RKO (cell line): ENCODE measurements at places on chromosomes 1 and 21.

GRCh38 chr1:32983020-32983419 is 18.4 kb upstream of the RNF19B start:
- no peak for DNase-seq

DNA sequence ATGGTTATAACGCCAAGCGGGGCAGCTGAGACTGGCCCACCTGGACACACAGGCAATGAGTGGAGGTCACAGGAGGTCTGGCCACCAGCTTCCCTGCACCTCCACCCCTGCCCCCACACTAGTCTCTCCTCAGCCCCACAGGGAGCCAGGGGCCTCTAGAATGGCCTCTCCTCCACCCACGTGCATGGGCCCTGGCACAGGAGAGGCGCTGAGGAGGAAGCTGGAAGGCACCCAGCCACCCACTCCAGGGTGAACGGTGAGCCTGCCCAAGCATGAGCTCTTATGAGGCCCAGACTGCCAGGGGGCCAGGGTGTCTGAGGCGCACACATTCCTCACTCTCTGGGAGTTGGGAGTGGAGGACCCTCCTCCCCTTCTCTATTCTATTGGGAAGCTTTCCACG is 22.2 kb downstream of the LRP8 start:
- DNase-seq = no peak

DNA sequence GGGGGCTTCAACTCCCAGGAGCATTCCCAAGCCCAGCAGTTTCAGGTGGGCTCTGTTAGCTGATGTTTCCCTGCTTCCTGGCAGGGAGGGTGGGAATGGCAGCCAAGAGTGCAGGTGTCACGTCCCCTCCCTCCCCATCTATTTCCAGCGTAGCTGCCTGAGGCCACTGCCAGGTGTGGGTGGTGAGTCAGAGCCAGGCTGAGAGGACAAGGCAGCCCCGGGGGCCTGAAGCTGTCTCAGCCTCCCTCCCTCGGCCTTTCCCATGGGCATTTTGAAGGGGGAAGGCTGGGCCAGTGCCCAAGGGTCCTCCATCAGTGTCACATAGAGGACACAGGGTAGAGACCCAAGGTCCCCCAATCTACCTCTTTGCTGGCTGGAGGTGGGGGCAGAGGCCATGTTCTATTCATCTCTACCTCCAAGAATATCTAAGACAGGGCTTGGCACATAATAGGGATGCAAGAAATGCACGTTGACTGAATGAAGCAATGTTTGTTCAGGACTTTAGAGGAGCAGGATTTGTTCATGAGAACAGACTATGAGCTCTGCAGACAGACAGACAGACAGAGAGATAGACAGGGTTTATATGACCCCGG is 34.4 kb upstream of the ID3 start:
- no peak for DNase-seq

GRCh38 chr1:150875197-150876118 is 941 bp downstream of the ARNT start:
- peak; percentile 37 for DNase-seq

GRCh38 chr1:59561796-59562195 is 253.0 kb upstream of the HOOK1 start:
- no peak for DNase-seq

DNA sequence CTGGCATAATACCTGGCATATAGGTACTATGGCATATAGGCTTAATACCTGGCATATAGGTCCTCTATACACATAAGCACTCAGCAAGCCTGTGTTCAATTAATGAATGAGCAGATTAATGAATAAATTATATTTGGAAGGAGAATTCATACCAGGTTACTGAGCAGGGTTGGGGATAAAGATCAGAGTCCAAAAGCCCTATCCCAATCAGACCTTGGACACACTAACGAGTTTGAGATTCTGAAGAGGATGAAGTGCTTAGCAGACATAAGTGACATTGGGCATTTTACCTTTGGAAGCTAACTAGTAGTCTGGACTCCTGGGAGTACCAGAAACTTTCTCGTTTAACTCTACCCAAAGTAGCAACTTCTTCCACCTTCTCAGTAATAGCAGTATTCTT is 63.3 kb upstream of the ARHGAP29 start:
- no peak for DNase-seq

GRCh38 chr1:70909262-70909822 is 138.3 kb downstream of the PTGER3 start:
- DNase-seq = no peak

DNA sequence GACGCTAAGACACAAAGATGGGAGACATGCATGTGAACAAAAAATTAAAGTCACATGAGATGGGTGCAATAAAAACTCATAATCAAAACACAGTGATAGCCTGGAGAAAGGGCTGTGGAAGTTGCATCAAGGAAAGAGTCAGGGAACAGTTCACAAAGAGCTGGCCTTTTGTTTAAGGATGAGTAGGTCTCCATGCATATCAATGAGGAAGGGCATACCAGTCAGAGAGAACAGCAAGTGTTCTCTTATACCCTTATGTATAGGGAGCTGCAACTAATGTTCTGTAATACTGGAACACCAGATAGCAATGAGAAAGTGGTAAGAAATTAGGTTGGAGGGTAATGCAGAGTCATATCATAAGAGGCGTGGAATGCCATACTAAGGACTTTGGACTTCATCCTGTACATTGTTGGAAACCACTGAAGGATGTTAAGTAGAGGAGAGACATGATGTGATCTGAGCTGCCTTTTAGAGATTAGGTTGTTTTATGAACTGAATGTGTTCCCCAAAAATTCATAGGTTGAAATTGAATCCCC is 46.7 kb upstream of the SAMD13 start:
- DNase-seq = no peak

DNA sequence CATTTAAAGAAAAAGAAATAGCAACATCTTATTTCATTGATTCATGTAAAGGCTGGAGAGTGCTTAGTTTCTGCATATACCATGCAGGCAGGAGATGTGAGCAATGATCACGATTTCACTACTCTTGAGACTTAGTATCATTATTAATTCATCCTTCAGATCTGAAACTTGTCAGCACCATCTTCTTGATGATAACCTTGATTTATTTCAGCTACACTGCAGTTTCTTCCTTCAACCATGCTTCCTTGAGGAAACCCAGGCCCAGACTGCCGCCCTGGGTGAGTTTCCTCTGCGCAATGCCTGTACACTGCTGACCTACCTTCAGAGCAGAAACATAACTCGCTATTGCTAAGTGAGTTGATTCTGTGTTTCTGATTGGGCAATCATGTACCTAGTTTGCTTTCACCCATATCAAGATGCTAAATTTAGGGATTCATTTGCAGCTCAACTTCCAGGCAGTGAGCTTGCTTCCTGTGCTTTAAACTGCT is 13.5 kb upstream of the BCL10 start:
- DNase-seq = no peak

GRCh38 chr1:39379187-39379586 is 112.2 kb upstream of the BMP8A start:
- DNase-seq = no peak

- DNase-seq = no peak
These were observed 33.3 kb upstream of the ZBTB40 start for GRCh38 chr1:22418312-22418711.

GRCh38 chr1:41521766-41522165 is 37.3 kb upstream of the EDN2 start:
- DNase-seq = no peak

- no peak for DNase-seq
These were observed 4.0 kb upstream of the PEX10 start for GRCh38 chr1:2416403-2416802.

DNA sequence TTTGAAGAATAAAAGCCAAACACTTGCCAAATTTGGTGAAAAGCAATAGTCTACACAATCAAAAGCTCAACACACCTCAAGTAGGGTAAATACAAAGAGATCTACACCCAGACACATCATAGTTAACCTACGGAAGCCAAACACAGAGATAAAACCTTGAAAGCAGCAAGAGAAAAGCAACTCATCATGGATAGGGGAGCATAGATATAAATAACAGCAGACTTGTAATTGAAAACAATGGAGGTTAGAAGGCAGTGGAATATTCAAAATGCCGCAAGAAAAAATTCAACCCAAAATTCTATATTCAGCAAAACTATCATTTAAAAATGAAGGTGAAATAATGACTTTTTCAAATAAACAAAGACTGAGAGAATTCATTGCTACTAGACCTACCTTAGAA is 105.1 kb downstream of the ITSN1 start:
- DNase-seq = no peak

GRCh38 chr1:61904354-61904753 is 162.1 kb downstream of the PATJ start:
- DNase-seq = no peak

DNA sequence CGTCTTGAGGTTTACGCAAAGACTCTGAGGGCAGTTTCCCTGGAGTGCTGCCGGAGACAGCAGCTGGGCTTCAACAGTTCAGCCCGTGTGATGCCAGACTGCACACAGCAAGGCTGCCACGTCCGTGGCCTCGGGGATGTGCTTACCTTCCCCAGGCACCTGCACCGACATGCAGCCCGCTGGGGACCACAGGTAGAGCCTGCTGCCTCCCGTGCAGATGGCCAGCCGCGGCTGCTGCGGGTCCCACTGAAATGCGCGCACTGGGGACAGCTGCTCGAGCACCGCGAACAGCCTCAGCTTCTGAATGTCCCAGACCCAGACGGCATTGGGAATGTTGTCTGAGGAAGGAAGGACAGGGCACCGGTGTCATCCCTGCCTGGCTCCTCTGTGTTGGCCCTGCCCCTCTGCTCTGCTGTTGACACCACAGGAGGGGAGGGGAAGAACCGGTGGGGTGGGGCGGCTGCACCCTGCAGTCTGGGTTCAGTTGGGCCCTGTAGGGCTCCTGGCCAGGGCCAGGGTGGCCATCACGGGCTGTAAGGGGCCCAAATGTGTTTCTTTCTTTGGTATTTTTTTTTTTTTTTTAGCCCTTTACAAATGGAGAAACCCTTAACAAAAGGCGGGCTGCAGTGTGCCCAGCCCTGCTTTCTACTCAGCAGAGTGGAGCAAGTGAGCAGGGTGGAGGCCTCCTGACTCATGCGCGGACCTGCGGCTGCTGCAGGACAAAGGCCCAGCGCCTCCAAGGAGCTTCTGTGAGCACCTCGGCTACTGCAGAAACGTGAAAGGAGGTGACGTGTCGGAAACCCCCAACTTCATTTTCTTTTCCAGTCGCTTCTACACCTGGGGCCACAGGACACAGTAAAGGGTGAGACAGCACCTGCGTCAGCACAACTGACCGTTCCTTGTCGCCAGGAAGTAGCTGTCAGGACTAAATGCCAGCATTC is 6.8 kb downstream of the TPRG1L start:
- no peak for DNase-seq

GRCh38 chr1:151975311-151976014 is 18.2 kb downstream of the S100A10 start:
- no peak for DNase-seq

GRCh38 chr1:236341298-236341697 is 52.8 kb upstream of the EDARADD start:
- no peak for DNase-seq

- DNase-seq = no peak
These were observed 398.2 kb upstream of the RGS18 start for GRCh38 chr1:191760016-191760415.

DNA sequence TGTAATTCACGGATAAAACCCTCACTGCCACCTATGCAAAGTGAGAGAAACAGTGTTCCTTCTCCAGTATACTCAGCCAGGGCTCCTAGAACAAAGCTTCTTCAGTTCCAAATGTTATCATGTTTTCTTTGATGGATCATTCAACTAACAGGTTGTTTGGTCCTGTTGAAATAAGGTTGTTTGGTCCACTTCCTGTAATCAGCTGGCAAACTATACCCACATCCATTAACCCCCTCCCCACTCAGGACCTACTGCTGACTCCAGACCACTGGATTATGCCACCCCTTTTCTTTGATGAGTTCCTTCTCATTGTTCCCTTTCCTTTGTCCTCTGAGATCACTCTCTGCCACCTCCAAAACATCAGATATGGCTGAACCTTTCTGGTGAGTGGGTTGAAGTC is 267.7 kb upstream of the USP25 start:
- DNase-seq = no peak

DNA sequence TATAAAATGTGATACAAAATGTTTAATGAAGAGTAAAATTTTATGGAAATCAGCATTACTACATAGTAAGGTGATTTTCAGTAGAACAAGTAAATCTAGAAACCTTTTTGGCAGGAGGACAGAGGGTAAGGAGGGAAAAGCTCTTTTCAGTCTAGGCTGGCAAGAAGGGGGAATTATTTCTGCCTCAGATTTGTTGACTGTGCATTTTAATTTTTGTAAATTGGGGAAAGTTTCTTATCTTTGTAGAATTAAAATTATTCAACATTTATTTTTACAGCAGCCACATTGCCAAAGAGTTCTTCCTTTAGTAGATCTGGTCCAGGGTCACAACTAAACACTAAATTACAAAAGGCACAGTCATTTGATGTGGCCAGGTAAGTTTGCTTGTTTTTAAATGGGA is 109.2 kb downstream of the ITSN1 start:
- no peak for DNase-seq

DNA sequence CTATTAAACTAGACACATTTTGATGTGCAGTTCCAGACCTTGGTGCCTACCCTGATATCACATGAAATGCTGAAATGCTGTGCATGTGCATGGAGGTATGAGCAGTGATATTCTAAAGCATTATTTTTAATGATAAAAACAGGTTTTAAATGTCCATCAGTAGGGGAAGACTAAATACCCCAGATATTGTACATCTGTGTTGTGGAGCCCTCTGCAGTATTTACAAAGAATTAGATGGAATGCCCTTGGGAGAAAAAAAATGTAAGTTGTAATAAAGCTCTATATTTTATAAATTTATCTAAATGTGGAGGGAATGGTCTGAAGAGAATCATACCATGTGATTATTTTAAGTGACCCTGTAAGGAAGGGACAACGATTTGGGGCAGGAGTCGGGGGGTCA is 39.1 kb upstream of the IGSF5 start:
- DNase-seq = peak; percentile 10

DNA sequence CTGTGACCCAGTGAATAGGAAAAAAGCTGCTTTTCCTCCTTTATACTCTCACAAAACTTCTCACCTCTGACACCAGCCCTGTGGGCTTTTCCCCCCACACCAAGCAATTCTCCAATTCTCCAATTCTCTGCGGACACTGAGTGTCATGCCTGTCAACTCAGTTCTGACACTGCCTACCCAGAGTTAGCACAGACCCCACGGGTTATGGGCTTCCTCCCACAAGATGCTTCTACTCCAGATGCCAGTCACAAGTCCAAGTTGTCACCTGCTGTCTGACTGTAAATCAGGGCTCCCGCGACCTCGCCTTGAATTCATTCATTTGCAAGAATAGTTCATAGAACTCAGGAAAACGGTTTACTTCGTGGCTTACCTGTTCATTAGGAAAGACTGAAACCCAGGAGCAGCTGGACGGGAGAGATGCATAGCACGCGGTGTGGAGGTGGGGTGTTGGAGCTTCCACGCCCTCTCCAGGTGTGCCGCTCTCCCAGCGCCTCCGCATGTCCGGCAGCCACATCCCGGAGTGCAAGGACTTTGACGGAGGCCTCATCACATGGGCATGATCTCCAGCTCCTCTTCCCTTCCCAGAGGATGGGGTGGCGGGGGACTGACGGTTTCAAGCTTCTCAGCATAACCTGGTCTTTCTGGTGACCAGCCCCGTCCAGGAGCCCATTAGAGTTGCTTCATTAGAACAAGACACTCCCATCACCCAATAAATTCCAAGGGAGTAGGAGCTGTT is 154.7 kb downstream of the PGBD5 start:
- DNase-seq = no peak

GRCh38 chr1:93738075-93738622 is 56.5 kb upstream of the BCAR3 start:
- peak; percentile 44 for DNase-seq
